ENCODE measurements at places on chromosomes 2 and 18.
A peak's percentile ranks its signal among the peaks of the same experiment; 100 is the strongest.

GRCh38 chr2:135985826-135986393 lies 484 bp upstream of the DARS1 start:
- no peak for DNase-seq

- no peak for DNase-seq
Observed at GRCh38 chr2:39782591-39782990, 3.5 kb upstream of the THUMPD2 start.

DNA sequence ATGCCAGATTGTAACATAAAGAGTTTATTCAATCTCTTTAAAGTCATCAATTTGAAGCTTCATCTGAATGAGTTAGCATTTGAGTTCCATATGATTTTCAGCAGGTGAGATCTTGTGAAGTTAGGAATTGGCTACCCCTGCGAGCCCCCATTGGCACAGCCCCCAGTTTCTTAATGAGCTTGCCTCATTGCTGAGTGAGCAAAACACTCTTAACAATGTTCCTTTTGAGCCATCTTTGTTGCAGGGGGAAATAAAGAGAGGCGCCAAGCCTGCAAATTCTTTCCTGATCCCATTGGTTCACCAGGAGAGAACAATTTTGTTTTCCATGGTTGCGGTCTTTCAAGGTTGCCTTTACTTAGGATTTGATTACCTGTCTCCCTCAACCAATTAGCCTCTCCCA lies 18.7 kb downstream of the DPP10 start:
- DNase-seq, result no peak

DNA sequence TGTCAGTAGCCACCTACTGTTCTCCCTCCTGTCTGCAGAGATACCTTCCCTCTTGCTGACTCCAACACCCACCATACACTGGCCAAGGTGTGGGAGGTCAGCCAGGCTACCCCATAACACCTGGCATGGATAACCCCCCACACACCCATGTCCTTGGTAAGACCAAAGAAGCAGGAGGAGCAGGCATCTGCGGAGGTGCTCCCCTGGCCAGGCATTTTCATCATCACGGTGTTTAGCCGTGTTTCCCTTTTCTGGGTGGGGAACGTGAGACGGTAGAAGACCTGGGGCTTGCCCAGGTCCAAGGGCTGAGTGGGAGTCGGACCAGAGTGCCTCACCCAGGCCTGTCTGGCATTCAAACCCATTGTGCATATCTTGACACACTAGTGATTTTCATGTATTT lies 150.3 kb downstream of the SMAD7 start:
- DNase-seq, result peak; percentile 11

DNA sequence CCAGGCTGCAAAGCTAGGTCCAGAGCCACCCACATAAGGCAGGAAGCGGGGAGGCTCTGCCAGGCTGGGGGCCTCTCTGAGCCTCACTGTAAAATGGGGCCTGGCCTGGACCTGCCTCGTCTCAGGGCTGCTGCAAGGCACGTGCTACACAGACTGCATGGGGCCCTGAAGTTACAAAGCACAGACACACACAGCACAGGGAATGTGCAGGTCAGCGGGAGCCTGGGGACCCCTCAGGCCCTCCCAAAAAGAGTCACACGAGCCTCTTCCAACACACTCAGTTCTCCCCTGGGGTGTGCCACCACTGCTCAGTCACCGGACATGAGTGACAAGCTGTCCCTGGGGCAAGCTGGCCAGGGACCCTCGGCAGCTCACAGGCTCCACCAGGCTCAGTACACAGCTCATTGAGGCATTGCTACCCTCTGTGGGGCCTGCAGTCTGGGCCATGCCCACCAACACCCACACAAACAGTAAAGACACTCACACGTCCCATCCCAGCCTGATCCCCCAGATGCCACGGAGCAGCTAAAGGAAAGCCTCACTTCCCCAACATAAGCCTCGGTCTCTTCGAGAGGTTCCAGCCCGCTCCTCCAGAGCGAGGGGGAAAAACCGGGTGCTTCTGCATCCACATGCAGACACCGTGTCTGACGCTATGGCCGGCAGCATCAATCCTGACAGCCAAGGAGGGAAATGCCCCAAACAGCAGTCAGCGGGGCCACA lies 33.7 kb downstream of the BOK start:
- DNase-seq, result no peak

GRCh38 chr2:199459286-199460100 lies 1.8 kb upstream of the SATB2 start:
- DNase-seq, result peak; percentile 65
